ENCODE measurements at places on chromosomes 6 and 20.

GRCh38 chr20:53287357-53288042 lies 306.1 kb downstream of the ZNF217 start:
- DNase-seq, result no peak

DNA sequence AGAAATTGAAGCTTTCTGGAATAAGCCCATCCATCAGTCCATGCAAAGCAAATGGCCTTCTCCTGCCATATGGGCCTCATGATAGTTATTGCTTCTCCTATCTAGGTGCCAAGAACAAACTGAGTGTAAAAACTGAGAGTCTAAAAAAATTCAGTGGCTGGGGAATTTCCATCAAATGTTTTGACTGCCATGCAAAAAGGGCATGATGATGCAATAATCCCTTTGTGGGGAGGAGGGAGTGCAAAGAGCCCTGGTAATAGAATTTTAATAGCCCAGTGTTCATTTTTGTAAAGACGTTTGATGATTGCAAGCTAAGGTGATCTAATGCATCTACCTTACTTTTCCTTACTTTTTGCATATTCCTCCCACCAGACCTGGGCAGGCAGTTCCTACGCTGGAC lies 683.7 kb downstream of the EPM2A start:
- no peak for DNase-seq

- no peak for DNase-seq
Measured at GRCh38 chr6:8736156-8736895, 301.0 kb upstream of the SLC35B3 start.

DNA sequence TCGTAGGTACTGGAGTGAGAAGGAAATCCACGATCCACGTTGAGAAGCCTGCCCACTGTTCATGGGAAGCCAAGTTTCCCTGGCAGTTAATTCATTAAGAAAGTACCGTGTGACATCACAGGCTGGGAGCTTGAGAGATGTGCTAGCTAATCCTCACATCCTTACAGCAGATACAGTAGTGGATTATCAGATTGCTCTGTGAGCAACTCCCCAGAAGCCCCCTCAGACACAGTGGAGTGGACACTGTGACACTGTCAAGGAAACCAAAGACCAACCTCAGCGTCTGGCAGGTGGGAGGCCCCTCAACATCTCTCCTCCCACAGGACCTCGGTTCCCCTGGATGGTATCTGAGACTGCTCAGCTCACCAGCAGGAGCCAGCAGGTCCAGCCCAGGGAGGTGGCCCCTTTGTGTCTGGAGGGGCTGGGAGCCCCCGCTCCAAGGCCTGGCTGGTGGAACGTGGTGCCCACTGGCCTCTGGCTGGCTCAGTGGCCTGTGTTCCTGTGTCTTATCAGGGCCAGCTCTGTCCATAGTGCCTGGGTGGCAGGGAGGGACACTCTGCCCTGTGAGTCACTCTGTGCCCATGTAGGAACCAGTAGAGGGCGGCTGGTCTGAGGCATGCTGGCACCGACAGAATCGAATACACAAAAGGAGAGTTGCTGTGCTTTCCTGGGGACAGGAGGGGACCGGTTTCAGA lies 7.2 kb downstream of the PYGB start:
- peak; percentile 71 for DNase-seq

DNA sequence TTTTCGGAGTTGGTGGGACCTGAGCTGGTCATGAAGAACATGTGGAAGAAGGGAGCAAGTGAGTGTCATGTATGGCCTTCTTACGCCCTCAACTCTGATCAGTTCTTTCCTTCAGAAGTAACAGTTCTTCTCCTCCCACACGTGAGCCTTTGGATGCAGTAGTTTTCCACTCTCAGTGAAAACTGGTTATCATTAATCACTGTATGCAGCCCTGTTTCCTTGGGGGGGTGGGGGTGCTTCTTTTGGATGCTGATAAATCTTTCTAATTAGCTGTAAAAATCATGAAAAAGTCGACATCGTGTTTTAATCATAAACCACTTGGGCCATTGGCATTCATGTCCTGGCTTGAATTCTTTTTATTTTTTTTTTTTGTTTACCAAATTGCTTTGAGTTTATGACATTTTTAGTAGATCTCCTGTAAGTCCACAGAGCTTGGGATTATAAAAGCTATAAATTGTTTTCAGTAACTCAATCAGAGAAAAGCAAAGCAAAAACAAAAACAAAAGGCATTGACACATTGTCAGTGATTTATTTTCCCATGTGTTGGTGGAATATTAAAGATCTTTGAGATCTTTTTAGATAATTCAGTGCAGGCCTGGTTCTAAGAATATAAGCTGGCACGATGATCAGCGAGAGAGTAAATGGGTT lies 84.8 kb downstream of the TRMT11 start:
- DNase-seq, result no peak

DNA sequence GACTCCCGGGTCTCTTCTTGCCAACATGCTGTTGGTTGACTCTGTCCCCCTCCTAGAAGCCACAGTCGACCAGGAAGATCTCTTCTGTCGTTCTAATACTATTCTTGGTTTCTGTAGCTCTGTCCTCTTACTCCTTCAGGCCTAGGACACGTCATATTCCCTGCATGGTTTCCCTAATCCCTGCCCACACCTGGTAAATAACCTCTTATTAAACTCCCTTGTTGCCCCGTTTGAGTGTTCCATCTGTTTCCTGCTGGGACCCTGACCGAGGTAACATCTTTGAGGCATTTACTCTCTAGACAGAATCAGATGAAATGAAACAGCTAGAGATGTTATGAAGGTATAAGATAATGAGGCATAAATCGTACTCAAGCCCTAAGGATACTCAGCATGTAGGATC lies 68.1 kb downstream of the PLCB4 start:
- no peak for DNase-seq

GRCh38 chr6:25601800-25602673 lies 50.0 kb upstream of the SCGN start:
- DNase-seq, result peak; percentile 64

- no peak for DNase-seq
Measured at GRCh38 chr6:56154076-56154475, 93.3 kb downstream of the COL21A1 start.

- DNase-seq, result no peak
Measured at GRCh38 chr20:36085686-36086267, 68.8 kb upstream of the EPB41L1 start.
